ENCODE measurements at places on chromosomes 1 and 21.
A peak's percentile ranks its signal among the peaks of the same experiment; 100 is the strongest.

GRCh38 chr1:225462714-225463574 is 35.1 kb upstream of the LBR start:
- DNase-seq, result no peak

DNA sequence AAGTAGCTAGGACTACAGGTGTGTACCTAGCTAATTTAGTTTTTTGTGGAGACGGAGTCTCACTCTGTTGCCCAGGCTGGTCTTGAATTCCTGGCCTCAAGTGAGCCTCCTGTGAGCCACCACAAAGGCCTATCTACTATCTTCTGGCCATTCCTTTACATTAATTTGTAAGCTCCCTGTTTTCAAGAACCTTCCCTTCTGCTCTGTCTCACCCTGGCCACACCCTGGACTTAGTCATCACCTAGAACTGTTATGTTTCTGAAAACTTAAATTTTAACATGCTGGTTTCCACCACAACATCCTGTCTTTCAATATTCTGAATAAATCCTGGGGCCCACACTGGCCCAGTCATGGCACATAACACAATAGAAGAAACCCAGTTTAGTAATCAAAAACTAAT is 4.9 kb upstream of the B4GALT3 start:
- peak; percentile 22 for DNase-seq

GRCh38 chr1:59730759-59731478 is 83.8 kb upstream of the HOOK1 start:
- DNase-seq, result no peak

DNA sequence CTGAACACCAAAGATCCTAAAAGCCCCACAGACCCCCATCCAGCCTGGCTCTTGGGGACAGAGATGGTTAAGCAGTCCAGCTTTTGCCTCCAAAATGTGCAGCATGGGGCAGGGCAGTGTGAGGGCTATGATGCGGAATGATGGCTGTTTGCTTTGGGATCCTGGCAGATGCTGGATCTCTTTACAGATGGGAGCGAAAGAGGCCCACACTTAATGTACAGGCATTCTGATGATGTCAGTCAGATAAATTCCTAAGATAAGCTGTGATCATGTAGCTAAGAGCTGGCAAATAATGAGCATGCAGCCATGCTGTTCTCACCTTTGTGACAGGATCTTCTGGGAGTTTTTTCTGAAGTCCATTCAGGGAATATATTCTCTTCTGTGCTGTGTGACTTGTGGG is 17.6 kb upstream of the KCNQ4 start:
- DNase-seq, result no peak

- DNase-seq, result no peak
Measured at GRCh38 chr1:26754086-26754874, 33.5 kb upstream of the PIGV start.

DNA sequence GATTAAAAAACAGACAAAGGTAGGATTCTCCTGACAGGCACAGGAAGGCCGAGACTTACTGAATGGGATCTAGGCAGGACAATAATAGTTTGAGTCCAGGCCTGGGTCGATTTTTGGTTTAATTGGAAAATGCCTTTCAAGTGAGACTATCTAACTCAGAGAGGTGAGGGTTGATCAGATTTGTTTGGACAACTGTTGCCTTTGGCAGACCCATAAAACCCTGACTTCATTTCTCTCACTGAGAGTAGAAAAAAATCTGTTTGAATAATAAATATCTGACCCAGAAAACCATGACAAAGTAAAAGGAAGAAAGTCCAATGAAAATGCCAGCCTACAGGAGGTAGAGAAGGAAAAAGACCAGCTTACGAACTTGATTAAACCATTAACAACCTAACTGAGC is 12.3 kb upstream of the SLC30A10 start:
- DNase-seq, result no peak

- DNase-seq, result no peak
Measured at GRCh38 chr1:237814319-237814924, 76.3 kb downstream of the ZP4 start.

- no peak for DNase-seq
Measured at GRCh38 chr1:215600867-215601266, 33.8 kb downstream of the KCTD3 start.

- DNase-seq, result no peak
Measured at GRCh38 chr21:29730281-29730680, 209.5 kb downstream of the GRIK1 start.

DNA sequence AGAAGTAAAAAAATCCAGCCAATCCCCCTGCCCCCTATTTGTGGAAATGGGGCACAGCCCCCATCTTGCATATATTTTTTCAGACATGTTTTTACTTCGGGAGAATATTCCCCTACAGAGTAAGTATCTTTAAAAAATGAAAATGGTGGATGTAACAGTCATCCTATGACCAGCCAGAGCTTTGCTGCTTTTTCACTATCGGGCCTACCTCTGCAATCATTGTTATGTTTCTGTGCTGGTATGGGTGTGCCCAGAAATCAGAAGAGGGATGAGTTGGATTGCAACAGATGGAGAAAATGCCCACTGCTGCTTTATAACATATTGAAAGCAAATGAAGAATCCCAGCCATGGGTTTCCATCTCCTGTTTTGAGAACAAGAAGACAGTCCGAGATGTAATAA is 2.9 kb downstream of the CD247 start:
- DNase-seq, result no peak

DNA sequence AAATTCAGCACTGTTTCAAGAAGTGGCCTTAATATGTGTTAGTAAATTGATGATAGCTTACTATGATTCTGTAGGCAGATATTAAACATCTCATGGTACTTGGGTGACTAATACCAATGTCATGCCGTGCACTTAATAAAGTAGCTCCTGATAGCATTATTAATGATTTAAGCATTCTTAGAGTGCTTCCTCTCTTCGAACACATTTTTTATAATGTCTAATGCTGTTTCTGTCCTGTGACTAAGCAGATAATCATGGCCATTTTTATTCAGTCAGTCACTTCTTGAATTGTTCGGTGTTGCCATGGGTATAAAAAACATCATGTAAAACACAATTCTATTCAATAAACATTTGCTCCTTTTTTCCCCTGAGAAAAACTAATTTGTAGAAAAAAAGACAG is 804.6 kb upstream of the ADGRL4 start:
- no peak for DNase-seq

GRCh38 chr21:45593162-45594022 is 50.1 kb upstream of the PCBP3 start:
- no peak for DNase-seq

DNA sequence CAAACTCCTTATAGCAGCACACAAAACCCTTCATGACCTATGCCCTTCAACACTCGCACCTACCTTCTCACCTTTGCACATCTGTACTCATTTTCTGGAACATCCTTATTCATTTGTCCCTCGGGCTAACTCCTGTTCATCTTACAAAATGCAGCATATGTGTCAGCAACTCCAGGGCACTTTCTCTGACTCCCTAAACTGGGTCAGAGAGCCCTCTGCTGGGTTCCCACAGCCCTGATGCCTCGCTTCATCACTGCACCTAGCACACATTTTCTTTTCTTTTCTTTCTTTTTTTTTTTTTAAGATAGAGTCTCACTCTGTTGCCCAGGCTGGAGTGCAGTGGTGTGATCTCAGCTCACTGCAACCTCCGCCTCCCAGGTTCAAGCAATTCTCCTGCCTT is 54.0 kb downstream of the RAB3B start:
- DNase-seq, result no peak

DNA sequence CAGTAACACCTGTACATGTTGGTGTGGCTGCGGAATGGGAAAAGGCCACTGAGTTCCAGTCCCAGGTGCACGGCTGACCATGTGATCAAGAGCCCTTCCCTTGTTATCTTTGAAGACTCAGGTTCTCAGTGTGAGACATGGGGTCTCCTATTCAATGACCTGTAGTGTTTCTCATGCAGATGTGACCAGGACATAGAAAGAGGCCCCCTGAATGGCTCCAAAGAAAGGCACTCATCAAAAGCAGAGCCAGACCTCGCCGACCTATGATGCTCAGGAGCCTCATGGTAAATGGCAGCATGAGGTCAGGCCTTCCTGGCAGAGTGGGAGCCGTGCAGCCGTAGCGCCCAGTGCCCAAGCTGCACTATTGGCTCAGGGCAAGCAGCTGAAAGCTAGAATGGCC is 42.3 kb upstream of the HAO2 start:
- DNase-seq, result no peak

DNA sequence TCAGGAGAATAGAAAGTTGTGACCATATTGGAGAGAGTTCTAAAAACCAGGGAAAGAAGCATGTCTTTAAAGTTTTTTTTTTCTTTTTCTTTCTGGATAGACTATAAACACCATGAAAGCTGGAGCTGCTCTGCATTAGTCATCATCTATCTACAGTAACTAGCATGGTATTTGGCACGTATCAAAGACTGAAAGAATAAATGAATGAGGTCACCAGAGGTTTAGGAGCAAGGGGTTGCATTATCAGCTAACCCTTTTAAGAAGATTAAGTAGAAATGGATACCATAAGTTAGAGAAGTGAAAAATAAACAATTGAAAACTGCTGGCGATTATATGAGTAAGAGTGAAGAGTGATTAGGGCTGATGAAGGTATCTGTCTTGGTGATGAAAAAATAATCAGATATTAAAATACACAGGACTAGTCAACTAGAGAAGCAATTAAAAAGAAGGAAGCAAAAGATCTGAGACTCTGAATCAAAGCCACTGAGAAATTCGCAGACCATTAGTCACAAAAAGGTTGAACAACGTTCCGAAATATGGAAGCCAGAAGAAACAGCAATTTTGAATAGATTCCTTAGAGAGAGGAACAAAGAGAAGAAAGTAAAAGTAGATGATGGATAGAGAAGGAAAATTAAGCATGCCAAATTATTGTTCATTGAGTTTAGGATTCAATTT is 536.4 kb downstream of the DPYD start:
- DNase-seq, result no peak

DNA sequence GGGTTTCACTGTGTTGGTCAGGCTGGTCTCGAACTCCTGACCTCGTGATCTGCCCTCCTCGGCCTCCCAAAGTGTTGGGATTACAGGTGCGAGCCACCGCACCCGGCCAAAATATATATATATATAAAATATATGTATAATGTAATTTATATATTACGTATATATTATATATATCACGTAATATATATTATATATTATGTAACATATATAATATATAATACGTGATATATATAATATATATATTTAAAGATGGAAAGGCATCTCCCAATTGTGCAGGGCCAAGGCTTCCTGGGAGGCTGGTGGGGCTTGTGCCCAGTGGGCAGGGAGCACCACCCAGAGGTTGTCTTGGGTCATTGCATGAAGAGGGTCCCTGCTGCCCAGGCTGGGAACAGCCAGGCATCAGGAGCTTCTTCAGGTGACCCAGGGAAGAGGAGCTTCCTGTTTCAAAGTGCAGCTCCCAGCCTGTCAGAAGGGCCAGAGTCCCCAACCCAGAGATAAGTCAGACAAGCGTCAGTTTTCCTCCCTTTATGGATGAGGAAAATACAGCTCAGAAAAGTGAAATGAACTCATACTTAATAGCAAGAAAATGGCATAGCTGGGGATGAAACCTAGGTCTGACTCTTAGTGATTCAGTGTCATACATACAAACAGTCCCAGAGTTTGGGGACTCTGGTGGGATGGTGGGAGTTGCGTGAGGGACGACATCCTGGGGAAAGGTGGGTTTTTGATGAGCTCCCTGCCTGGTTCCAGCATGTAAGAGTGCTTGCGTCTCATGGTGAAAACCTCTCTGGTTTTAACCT is 12.0 kb downstream of the UBE2Q1 start:
- DNase-seq, result no peak

- no peak for DNase-seq
Measured at GRCh38 chr1:234019387-234019786, 114.9 kb downstream of the SLC35F3 start.

- no peak for DNase-seq
Measured at GRCh38 chr1:110627764-110628163, 21.6 kb upstream of the KCNA2 start.

DNA sequence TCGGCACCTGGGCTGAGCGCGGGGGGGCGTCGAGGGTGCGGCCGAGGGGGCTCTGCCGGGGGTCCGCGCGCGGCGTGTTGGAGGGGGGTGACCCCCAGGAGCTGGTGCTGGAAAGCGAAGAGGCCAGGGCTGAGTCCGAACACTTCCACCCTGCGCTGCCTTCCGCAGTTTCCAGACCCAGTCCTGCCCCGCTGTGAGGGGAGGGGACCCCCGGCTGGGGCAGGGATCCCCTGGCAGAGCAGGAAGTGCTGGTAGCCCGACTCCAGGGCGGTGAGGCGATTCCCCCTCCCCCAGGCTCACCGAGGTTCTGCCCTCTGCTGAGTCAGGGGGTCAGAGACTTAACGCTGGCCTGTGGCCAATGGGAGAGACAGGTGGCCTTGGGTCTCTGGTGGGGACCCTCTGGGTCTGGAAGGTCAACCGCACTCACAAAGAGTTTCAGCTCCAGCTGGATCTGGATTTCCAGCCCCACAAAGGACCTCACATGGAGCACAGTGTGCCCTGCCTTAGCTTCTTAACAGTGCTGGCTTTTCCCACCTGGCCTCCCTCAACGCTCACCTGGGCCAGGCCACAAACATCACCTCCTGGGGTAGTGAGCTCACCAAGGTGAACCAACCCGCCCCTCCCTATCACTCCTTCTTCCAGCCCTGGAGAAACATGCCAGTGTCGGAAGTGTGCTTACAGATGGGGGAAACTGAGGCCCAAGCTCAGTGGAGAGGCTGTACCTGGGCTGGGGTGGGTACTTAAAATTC is 39.8 kb upstream of the SYNC start:
- DNase-seq, result no peak

DNA sequence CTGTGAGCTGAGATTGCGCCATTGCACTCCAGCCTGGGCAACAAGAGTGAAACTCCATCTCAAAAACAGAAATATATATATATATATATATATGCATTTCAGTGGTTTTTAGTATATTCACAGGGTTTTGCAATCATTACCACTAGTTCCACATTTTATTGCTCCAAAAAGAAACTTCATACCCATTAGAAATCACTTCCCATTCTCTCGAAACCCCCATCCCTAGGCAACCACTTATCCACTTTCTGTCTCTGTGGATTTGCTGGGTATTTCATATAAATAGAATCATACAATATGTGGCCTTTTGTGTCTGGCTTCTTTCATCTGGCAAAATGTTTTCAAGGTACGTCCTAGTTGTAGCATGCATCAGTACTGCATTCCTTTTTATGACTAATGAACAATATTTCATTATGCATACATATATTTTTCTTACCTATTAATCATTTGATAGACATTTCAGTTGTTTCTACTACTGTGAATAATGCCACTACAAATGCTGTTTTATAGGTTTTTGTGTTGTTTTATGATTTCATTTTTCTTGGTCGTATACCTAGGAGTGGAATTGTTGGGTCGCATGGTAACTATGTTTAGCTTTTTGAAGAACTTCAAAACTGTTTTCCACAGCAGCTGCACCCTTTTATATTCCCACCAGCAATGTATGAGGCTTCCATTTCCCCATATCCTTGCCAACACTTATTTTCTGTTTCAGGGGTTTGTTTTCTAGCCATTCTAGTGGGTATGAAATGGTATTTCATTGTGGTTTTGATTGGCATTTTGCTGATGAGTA is 95.9 kb downstream of the PHTF1 start:
- DNase-seq, result no peak

- no peak for DNase-seq
Measured at GRCh38 chr1:44655609-44656008, 18.7 kb downstream of the TMEM53 start.

- DNase-seq, result no peak
Measured at GRCh38 chr1:9687874-9688582, 36.5 kb downstream of the PIK3CD start.

Data from stimulated activated CD8-positive, alpha-beta memory T cell treated with anti-CD3 and anti-CD28 coated beads, Interleukin-4, amount 100 ng/mL, for 4 hours (primary cell).